Psoas muscle (tissue), 8 donors: ENCODE measurements at places on chromosomes 12 and 14. TPM values are rescaled to one million over a fixed set of nuclear protein-coding genes. Genes with fewer than 3 reads are reported as not detected.
A peak's percentile ranks its signal among the peaks of the same experiment; 100 is the strongest.

DNA sequence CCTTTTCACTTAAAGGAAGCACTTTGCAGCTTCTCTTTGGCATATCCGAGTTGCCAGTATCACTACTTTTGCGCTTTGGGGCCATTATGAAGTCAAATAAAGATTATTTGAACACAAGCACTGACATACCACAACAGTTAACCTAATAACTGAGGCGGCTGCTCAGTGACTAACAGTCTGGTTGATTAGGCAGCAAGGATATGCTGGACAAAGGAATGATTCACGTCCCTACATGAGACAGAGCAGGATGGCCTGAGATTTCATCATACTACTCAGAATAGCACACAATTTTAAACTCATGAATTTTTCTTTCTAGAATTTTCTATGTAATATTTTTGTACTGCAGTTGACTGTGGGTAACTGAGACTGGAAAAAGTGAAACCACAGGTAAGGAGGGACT is 56.9 kb upstream of the E2F7 start:
- H3K27me3 ChIP-seq = no peaks in the 10 kb centered on the region
- H3K4me3 ChIP-seq = no peak overlapping the region
- no peaks in the 10 kb centered on the region for H3K4me1 ChIP-seq
- H3K36me3 ChIP-seq = no peaks in the 10 kb centered on the region
- no peak overlapping the region for H3K27ac ChIP-seq
- no peak for DNase-seq

DNA sequence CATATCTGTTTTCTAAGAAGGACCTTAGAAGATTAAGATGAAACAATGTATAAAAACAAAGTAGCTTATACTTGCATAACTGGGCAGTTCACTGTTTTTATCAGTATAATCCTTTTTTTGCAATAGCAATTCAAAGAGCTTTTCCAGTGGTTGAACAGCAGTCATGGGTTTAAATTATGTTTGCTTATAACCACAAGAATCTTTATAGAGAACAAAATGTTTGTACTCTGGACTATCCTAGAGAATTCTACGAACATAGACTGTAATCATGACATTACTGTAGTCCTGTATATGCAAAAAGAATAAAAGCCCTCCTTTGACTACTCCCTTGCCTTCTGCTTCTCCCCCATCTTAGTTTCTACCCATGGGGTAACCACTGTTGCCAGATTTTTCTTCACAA is 5.7 kb downstream of the FAM177A1 start:
- DNase-seq = no peak
- H3K4me3 ChIP-seq = no peak overlapping the region
- peaks cover 34% of the 10 kb centered on the region for H3K4me1 ChIP-seq

GZMB gene
- 0.83 TPM for total RNA-seq

GRCh38 chr14:101350021-101350420 is 211.3 kb upstream of the DIO3 start:
- peaks cover 2% of the 10 kb centered on the region for H3K27me3 ChIP-seq
- H3K4me3 ChIP-seq = no peak overlapping the region
- no peaks in the 10 kb centered on the region for H3K4me1 ChIP-seq

DNA sequence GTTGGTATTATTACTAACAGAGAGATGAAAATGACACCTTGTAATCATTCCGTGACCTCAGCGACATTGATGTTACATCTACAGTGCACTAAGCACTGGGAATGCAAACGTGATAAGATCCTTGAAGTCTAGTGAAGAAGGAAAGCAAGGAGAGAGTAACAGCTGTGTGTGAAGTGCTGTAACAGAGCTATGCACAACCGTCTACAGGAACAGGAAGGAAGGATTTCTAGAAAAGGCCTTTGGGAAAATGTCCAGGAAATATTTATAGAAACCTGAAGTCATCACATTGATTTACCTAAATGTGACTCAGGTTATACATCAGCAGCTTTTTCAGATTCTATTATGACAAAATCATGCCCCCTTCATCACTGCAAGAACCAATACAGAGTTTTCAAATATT is 304.2 kb upstream of the AMIGO2 start:
- no peak overlapping the region for H3K4me3 ChIP-seq
- no peaks in the 10 kb centered on the region for H3K36me3 ChIP-seq
- no peaks in the 10 kb centered on the region for H3K4me1 ChIP-seq
- no peak for DNase-seq
- no peaks in the 10 kb centered on the region for H3K27me3 ChIP-seq
- H3K27ac ChIP-seq = no peak overlapping the region

LYZ gene
- total RNA-seq = 6.1 TPM

GRCh38 chr14:37864128-37864527 is 268.7 kb downstream of the TTC6 start:
- no peak overlapping the region for H3K27ac ChIP-seq
- H3K4me1 ChIP-seq = no peaks in the 10 kb centered on the region

- H3K27me3 ChIP-seq = no peaks in the 10 kb centered on the region
- no peak overlapping the region for H3K4me3 ChIP-seq
- DNase-seq = no peak
- H3K27ac ChIP-seq = no peak overlapping the region
- peaks cover 27% of the 10 kb centered on the region for H3K4me1 ChIP-seq
These were observed 69.8 kb downstream of the ANO6 start for GRCh38 chr12:45285717-45286116.

DNA sequence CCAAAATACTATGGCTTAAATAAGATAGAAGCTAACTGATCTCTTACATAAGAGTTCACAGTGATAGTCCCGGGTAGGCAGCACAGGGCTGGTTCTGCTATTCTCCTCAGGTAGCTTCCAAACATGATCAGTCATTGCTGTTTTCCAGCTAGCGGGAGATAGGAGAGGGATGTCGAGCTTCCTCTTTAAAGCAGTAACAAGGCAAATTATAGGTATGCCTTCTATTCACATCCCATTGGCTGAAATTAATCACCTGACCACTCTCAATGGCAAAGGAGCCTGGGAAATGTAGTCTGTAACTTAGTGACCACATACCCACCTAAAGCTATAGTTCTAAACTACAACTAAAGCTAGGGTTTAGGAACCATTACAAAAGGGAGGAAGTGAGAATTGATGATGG is 34.5 kb upstream of the VRK1 start:
- DNase-seq = no peak
- H3K27ac ChIP-seq = no peak overlapping the region
- no peaks in the 10 kb centered on the region for H3K27me3 ChIP-seq
- H3K4me3 ChIP-seq = peak overlapping the region; percentile 33

PRDM4 gene
- total RNA-seq = 14.8 TPM

KLRK1 gene
- not detected for total RNA-seq

SPIC gene
- total RNA-seq = not detected

DNA sequence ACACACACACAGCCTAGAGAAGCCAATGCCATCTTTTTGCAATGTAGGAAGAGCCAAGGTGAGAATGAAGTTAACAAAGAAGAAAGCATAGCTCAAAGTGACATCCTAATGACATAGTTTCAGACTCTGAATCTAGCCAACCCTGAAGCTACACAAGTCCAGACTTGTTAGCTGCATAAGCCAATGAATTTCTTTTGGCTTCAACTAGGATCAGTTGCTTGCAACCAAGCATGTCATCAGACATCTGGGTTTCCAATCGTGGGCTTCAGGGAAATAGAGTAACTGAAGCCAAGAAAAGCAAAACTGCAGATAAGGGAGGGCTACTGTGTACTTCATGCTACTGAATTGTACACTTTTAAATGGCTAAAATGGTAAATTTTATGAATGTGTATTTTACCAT is 4.4 kb upstream of the GPHN start:
- no peaks in the 10 kb centered on the region for H3K27me3 ChIP-seq
- H3K4me1 ChIP-seq = peaks cover 11% of the 10 kb centered on the region
- H3K27ac ChIP-seq = no peak overlapping the region
- H3K36me3 ChIP-seq = no peaks in the 10 kb centered on the region

TCP11L2 gene
- 46.1 TPM for total RNA-seq

TMEM233 gene
- 26.2 TPM for total RNA-seq

DNA sequence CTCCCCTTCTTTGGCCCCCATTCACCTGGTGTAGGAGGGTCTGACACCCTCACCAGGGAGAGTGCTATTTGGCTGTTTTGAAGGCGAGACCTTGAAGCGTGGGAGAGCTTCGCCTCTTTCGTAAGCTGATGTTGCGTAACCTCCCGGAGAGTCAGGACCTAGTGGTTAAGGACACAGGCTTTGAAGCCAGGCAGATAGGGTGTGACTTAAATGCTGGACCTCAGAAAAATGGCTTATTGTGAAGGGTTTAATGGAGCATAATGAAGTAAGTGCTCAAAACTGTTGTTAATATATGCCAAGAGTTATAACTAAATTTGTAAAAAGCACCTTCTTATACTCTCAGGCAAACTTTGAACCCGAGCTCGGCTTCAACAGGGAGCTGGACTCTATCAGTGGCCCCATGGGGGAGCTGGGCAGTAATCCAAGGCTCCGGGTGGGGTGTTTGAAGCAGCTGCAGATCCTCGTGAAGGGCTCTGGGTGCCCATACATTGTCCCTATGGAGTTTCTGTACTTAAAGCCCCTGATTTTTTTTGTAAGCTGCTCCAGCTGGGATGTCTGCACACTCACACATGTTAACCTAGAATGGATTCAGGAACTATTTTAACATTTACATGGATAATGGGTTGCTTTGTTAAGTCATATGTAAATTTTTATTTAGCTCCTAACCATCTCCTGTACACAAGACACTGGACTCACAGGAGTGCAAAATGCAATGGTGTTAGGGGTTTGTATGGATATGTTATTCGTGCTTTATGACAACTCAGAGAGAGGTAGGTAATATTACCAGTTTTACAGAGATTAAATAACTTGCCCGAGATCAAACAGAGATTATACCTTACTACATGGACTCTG is 26.0 kb downstream of the PPFIBP1 start:
- H3K27ac ChIP-seq = peak overlapping the region; percentile 76
- peak overlapping the region; percentile 44 for H3K4me3 ChIP-seq
- DNase-seq = peak; percentile 81
- no peaks in the 10 kb centered on the region for H3K27me3 ChIP-seq
- peaks cover 85% of the 10 kb centered on the region for H3K4me1 ChIP-seq
- no peaks in the 10 kb centered on the region for H3K36me3 ChIP-seq

TSPAN19 gene
- total RNA-seq = not detected

DNA sequence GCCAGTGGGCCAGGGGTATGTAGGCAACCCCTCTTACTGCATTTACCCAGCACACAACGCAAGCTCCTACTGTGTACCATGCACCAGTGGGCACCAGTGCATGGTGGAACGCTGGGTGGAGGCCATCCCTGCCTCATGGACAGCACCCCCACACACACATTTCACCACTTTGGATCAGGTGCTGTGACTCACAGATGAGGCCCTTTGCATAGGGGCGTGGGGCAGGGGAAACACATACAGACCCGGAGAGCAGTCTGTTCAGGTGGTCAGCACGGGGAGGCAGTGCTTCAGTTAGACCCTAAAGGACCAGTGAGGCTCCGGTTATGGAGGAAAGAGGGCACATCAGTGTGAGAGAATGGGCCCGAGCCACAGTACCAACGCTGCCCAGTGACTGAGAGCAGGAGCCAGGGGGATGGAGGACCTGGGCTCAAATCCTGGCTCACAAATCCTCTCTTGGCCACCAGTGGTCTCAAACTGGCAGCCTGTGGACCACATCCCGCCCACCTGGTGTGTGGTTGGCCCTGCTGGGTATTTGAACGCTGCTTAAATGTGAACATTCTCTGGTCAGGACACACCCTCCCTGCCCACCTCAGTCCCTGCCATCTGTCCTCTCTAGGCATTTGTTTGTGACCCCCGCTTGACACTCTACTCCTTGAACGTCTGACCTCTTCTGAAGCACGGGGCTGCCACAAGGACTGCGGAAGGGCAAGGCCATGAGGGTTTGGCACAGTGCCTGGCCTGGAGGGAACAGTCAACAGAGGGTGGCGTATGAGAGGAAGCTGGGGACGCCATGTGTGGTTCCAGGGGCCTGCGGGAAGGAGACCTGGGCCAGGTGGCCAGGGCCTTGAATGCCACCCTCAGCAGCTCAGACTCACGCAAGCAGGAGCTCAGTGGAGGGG is 46.7 kb downstream of the FAM222A start:
- H3K4me3 ChIP-seq = no peak overlapping the region
- no peak for DNase-seq
- H3K4me1 ChIP-seq = no peaks in the 10 kb centered on the region
- H3K36me3 ChIP-seq = no peaks in the 10 kb centered on the region
- H3K27me3 ChIP-seq = no peaks in the 10 kb centered on the region

DNA sequence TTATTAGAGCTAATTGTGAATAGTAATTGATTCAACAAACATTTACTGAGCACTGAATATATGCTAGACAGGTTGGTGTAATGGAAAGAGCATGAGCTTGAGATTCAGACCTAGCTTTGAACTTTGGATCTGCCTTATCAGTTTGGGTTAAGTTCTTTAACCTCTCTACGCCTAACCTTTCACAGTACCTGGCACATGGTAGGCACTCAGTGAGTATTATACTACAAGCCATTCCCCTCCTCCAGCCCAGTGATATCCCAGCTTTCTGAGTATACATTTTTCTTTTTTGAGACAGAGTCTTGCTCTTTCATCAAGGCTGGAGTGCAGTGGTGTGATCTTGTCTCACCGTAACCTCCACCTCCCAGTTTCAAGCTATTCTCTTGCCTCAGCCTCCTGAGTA is 32.0 kb downstream of the FAM177A1 start:
- H3K27me3 ChIP-seq = no peaks in the 10 kb centered on the region
- H3K36me3 ChIP-seq = peaks cover 7% of the 10 kb centered on the region
- no peak overlapping the region for H3K4me3 ChIP-seq
- DNase-seq = no peak

DNA sequence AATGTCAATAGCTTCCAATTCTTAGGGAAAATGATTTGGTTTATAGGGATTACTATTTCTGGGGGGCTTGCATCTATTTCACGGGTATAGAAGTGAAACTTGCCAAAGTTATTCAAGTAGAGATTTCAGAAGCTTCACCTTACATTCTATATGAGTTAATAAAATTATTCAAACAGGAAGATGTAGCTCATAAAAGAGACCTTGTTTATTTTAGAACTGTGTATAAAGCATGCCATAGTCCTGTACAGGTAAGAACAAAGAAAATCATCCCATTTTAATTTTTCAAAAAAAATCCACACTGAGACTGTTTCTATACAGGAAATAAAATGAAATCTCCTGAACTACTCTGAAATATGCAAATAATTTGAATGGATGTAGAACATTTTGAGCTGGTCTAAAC is 834.7 kb downstream of the TRHDE start:
- no peaks in the 10 kb centered on the region for H3K27me3 ChIP-seq
- no peaks in the 10 kb centered on the region for H3K4me1 ChIP-seq
- no peak for DNase-seq

- no peak overlapping the region for H3K4me3 ChIP-seq
- DNase-seq = no peak
- H3K4me1 ChIP-seq = peaks cover 11% of the 10 kb centered on the region
- H3K36me3 ChIP-seq = no peaks in the 10 kb centered on the region
- H3K27me3 ChIP-seq = no peaks in the 10 kb centered on the region
These were observed 2.5 kb upstream of the SELPLG start for GRCh38 chr12:108635997-108636808.
